ENCODE measurements at places on chromosomes 11 and 22. TPM values are rescaled to one million over a fixed set of nuclear protein-coding genes. Genes with fewer than 3 reads are reported as not detected.

Gene BEST1
- total RNA-seq: not detected

Gene OR5F1
- not detected for total RNA-seq

Gene RTN4RL2
- not detected for total RNA-seq

Gene SMC1B
- total RNA-seq: 0.70 TPM

Gene IL10RA
- 184 TPM for total RNA-seq

Gene CBL
- 38.2 TPM for total RNA-seq

Gene KCTD17
- 19.8 TPM for total RNA-seq

Gene CEP57
- 71.1 TPM for total RNA-seq

Gene PDGFD
- 0.40 TPM for total RNA-seq

Gene OR5L2
- total RNA-seq: not detected

Gene FEN1
- total RNA-seq: 101 TPM

Gene CCDC188
- total RNA-seq: not detected

Gene CRYAB
- total RNA-seq: not detected

Gene SEPTIN3
- 0.08 TPM for total RNA-seq

Gene RFPL1
- 0.24 TPM for total RNA-seq

Gene PIK3C2A
- total RNA-seq: 56.4 TPM

Gene PTGDR2
- 0.65 TPM for total RNA-seq

Gene CDC42EP2
- total RNA-seq: 0.58 TPM

Gene HYLS1
- 8.0 TPM for total RNA-seq

Gene APOL5
- total RNA-seq: not detected

Gene CRELD2
- 19.7 TPM for total RNA-seq

Gene HOATZ
- total RNA-seq: not detected

Gene RPL27A
- 2,116 TPM for total RNA-seq

Gene FOLR3
- not detected for total RNA-seq

Measured in naive thymus-derived CD4-positive, alpha-beta T cell (primary cell).